ENCODE measurements at places on chromosomes 16 and 17.

- DNase-seq: no peak
These were observed 73.7 kb downstream of the RPTOR start for GRCh38 chr17:80618304-80618703.

DNA sequence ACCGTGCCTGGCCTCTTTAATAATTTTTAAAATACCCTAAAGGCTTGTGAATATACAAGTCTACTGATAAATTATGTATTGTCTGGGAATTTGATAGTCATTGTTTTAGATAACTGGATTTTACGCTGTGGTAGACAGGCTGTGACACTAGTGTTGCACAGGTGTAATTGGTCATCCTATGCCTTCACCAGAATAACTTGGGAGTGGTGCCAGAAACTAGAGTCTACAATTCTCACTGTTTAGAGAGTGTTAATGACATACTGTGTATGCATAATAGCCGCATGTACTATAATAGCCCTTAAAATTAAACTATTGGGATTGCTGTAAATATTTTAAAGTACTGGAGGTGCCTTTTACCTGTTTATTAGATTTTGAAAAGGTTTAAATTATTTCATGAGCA lies 11.4 kb downstream of the CNEP1R1 start:
- DNase-seq: no peak

- DNase-seq: peak; percentile 16
These were observed 219.9 kb downstream of the ENGASE start for GRCh38 chr17:79294459-79295071.

DNA sequence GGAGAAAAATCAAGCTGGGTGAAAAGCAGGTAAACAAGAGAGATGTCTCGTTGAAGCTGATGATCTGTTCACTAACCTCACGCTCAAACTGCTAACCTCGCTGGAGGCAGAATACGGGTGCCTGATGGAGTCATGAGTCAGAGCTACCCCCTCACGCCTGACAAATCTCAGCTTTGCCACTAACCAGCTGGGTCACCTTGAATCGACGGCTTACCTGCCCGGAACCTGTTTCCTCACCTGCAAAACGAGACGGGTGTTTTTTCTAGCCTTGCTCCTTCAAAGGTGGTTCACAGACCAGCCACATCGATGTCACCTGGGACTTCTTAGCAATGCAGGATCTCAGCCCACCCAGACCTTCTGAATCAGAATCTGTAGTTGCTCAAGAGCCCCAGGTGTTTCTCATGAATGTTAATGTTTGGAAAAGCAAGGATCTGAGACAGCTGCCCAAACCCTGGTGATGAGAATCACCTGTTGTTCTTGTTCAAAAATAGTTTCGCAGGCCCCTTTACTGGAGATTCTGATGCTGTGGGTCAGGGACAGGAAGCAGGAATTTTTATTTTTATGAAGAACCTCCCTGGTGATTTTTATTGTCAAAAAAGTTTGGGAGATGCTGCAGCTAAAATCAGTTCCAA lies 56.9 kb downstream of the MARCHF10 start:
- DNase-seq: no peak

- DNase-seq: no peak
These were observed 16.8 kb upstream of the ZNF287 start for GRCh38 chr17:16585796-16586195.

DNA sequence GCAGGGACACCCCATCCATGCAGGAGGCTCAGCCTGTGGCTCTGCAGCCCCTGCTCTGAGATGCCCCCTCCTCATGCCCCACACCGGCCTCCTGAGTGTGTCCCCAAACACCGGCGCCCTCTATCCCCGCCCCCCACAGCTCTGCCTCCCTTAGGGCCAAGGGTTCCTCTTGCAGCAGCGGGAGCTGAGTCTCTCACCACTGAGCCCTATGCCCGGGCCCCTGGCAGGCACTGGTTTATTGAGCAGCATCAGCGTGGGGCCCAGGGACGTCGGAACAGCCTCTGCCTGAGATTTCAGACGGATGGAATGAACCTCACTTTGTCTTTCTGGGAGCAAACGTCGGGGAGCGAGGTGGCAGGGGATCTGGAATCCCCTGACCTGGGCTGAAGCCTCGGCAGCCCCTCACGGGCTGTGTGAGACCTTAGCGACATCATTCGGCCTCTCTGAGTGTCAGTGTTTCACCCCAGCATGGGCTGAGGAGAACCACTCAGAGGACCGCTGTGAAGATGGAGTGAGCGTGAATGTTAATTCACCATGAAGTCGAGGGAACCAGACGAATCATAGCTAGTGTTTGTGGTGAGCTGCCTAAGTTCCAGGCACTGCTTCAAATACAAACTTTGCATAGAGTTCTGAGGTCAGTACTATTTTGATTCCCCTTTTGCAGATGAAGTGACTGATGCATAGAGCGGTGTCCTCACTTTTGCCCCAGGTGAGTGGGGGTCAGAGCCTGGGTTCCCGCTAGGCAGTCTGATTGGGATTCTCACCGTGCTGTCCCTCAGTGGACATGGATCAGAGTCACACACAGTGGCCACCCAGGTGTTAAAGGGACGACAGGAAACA lies 5.3 kb upstream of the C16orf74 start:
- no peak for DNase-seq

DNA sequence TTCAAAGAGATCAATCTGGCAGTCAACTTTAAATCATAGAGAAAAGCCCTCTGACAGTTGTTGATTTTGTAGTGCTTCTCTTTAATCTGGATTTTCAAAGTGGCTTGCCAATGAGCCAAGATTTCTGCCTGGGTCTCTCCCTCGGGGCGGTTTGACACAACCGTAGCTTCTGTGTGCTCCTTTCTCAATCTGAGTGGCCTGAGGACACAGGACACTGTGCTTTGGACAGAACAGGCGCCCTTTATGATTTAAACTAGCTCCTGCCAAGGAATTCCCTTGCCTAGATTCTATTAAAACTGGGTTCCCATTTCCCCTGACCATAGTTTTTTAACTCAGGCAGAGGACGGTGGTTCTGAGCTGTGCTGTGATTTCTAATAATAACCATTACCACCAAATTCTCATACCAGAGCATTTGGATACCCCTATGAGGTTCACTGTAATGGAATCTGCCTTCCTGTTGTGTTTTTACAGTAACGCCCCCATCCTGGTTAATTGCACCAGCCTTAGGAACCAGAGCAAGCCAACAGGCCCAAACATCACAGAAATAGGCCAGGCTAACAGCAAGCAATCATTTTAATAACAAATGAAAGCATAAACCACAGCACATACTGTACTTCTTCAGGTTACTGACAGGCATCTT lies 4.0 kb downstream of the ZFHX3 start:
- no peak for DNase-seq

- peak; percentile 78 for DNase-seq
These were observed 28.0 kb downstream of the MRM1 start for GRCh38 chr17:36629252-36629847.

- DNase-seq: peak; percentile 20
These were observed 744 bp upstream of the PLXDC1 start for GRCh38 chr17:39151943-39152818.

DNA sequence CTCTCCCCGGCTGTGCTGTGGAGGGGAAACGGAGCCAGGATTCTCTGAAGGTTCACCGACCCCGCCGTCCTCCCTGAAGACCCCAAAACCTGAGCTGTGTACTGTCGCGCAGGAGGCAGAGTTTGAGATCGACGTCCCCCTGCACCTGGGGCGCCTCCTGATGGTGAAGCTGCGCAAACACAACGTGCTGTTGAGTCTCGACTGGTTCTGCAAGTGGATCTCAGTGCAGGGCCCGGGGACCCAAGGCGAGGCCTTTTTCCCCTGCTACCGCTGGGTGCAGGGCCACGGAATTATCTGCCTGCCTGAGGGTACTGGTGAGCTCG lies 62.6 kb upstream of the TEKT1 start:
- DNase-seq: no peak

- no peak for DNase-seq
These were observed 44.0 kb downstream of the NLK start for GRCh38 chr17:28086519-28086918.

DNA sequence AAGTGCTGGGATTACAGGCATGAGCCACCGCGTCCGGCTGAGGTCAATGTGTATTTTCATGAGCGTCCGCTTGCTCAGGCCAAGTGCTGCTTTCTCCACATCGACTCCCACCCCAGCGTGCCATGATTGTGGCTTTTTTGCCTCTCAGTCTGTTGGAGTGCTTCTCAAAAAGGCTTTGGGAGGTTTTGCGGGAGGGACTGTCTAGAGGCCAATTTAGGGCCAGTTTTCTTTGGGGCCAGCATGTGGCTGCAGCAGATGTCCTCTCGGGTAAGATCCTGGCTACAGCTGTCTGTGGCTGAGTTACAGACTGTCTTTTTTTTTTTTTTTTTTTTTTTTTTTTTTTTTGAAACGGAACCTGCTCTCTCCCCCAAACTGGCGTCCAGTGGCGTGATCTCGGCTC lies 6.5 kb downstream of the C16orf90 start:
- DNase-seq: no peak

GRCh38 chr17:64401941-64402340 lies 11.3 kb upstream of the PECAM1 start:
- DNase-seq: no peak

GRCh38 chr17:40018211-40019121 lies 3.2 kb downstream of the CSF3 start:
- no peak for DNase-seq

- DNase-seq: no peak
These were observed 75.4 kb upstream of the SDK2 start for GRCh38 chr17:73719588-73720071.

DNA sequence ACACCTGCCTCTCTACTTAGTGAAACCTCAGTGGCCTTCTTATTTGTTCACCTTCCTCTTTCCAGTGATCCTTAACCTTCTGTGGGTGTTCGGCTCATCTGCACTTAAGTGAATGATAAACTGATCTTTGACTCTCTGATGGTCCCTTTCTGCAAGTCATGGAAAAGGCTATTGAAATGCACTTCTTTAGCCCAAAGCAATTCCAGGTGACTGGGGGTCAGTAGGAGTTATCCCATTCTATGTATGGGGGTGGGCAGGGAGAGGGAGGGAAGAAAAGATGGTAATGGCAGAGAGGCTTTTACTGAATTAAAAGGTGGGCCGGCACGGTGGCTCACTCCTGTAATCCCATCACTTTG lies 170.8 kb downstream of the RGS9 start:
- DNase-seq: no peak

DNA sequence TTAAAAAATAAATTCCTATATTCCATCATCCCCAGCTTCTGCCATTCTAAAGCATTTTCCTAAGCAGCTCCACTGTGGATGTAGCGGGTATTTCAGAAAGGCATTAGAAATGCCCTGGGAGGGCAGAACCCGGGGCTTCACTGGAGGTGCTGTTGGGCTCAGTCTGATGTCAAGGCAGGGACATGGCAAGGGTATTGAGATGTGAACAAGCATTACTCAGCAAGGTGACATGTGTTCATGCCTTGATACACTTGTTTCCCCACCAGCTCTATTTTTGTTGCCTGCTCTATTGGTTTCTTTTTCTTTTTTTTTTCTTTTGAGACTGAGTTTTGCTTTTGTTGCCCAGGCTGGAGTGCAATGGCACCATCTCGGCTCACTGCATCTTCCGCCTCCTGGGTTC lies 35.7 kb downstream of the ABCC1 start:
- DNase-seq: no peak

DNA sequence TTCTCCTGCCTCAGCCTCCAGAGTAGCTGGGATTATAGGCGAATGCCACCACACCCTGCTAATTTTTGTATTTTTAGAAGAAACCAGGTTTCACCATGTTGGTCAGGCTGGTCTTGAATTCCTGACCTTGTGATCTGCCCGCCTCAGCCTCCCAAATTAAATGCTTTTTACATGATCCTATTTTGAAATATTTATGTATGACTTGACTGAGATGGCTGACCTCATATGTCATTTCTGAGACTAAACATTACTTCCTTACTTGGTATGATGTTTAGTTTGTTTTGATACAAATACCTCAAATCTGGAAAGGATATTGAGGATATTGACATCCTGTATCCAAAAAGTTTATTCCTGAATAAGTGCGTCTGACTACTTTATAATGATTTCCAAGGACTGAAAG lies 11.9 kb downstream of the CALCOCO2 start:
- no peak for DNase-seq

DNA sequence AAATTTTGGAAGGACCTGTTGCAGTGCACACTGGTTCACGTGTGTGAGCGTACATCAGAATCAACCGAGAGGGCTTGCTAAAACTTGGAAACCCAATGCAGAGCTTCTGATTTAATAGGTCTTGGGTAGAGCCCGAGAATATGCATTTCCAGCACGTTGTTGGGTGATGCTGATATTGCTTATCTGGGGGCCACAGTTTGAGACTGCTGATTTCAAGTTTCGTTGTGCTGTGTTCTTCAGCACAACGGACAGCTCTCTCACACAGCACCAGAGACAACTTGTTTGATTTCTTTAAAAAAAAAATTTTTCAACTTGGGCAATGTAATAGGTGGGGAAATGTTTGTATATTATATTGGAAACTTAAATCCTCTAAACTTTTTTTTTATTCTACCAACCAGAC lies 9.4 kb downstream of the OR4D2 start:
- DNase-seq: no peak

GRCh38 chr17:62692721-62693431 lies 65.4 kb downstream of the MRC2 start:
- no peak for DNase-seq

DNA sequence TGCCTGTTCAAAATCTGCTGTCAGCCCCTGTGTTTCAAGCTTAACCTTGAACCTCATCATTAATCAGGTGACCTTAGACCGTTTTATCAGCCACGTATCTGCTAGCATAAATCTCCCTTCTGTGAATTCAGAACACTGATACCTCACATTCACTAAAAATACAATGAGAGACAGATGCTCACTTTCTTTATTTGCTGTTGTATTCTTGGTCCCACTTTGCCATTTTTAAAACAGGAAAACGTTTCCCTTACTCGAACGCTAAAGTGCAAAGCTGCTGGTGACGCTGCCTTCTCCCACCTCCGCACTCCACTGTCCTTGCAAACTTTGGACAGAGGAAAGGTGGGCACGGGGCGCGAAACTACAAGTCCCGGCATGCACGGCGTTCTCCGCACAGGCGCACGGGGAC lies 220 bp upstream of the ARHGAP44 start:
- no peak for DNase-seq

DNA sequence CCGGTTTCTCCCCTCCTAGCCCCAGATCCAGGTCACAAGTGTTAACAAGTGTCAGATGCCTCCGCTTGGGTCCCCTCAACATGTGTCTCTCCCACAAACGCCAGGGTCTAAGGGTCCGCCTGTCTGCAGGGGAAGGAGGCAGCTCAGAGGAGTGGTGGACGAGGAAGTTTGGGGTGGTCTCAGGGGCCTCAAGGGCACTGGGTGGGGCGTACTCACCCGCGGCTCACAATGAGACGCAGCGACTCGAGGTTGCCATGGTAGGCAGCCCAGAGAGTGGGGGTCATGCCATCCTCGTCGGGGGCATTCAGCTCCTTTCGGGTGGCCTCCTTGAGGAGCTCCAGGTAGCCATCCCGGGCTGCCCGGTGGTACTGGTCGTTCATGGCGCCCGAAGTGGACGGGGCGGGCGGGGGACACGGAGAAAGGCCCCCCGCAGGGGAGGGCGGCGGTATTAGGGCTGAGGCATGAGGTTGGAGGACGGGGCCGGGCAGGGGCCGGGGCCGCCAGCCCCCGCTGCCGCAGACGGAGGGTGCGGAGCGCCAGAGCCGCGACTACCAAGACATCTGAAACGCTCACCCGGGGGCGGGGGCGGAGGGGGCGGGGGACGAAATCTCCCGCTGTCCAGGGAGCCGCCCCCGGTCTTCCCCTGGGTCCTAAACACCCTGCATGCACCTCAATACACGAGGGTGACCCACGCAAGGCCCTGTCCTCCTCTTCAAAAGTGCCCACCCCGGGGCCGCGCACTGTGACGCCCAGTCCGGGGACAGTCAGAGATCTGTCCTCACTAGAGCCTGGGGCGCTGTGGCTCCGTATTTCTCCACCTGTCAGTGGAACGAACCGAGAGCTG lies at the start of gene USH1G:
Gene USH1G (minus strand): TSS at position 562 of the 844 bp plus-strand sequence. CDS start 182 bp downstream, at position 380.
- no peak for DNase-seq

Data from T-helper 17 cell (primary cell).